ENCODE measurements at places on chromosomes 1 and 21.

DNA sequence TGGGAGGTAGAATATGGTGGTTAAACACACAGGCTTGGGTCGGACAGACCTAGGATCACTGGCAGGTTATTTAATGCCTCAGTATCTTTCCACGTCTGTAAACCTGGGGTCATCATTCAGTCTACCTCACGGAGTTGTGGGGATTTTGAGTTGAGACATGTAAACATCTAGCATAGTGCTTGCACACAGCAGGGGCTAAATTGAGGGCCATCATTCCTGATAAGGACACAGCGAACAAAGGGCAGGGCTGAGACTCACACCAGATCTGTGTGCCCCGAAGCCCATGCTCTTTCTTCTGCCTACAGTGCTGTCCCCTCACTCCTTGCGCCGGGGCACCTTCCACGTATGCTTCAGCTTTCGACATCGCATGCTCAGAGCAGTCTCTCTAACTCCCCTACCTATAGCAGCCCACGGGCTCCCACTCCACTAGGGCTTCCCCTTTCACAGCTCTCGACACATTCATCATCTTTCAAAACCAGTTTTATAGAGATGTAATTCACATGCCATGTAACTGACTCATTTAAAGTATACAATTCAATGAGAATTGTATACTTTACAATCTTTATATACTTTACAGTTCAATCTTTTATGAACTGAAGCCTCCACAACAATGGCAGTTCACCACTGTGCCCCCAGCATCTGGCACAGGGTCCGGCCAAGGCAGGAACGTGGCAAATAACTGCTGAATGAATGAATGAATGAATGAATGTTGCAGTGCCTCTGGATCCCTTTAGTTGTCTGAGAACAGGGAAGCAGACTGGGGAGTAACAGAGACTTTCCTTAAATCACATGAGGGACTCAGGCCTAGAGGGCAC is 48.0 kb downstream of the GPR161 start:
- DNase-seq = no peak

DNA sequence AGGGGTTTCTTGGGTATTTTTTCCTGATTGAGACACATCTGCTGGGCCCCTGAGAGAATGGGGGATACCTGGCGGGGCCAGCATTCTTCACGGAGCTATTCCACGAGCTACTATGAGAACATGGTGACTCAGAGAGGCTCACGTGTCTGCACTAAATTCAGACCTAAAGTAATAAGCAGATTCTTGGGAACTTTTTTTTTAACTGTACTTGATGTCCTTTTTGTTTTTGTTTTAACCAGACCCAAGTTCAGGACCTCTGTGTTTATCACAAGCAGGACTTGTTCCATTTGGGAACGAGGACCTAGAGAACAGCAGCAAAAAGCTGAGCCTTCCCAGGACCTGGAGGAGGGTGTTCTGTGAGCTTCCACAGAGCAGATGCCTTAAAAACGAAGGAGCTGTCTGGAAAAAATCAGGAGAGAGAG is 44.0 kb downstream of the EVA1C start:
- no peak for DNase-seq

- no peak for DNase-seq
Observed at GRCh38 chr1:185727726-185728125, 6.5 kb upstream of the HMCN1 start.

DNA sequence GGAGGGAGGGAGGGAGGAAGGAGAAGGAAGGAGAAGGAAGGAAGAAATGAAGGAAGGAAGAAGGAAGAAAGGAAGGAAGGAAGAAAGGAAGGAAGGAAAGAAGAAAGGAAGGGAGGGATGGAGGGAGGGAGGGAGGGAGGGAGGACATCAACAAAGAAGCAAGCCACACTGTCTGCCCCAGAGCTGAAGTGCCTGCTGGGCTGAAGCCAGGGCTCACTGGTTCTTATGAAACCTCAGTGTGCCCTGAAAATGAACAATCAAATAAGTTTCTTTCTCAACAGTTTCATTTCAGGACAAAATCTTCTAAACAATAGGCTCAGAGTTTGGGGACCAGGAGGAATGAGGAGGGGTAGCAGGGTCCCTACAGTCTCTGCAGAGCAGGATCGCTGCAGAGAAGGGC is 21.1 kb downstream of the ARHGEF19 start:
- DNase-seq = no peak

DNA sequence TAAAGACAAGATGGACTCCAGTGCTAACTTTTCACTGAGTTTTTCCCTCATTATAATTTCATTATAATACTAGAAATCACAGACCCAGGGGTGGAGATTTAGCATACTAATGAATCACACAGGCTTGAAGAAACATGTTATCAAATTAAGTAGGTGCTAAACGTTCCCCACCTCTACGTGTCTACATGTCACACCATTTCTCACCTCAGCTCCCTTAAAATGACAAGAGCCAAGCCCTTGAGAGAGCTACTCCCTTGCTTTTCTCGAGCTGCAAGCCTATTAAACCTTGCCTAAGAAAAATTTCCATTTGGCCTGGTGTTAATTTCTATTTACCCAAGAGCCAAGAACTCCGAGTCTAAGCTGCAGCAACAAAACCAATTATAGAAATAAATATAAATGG is 396.3 kb upstream of the NEGR1 start:
- no peak for DNase-seq

DNA sequence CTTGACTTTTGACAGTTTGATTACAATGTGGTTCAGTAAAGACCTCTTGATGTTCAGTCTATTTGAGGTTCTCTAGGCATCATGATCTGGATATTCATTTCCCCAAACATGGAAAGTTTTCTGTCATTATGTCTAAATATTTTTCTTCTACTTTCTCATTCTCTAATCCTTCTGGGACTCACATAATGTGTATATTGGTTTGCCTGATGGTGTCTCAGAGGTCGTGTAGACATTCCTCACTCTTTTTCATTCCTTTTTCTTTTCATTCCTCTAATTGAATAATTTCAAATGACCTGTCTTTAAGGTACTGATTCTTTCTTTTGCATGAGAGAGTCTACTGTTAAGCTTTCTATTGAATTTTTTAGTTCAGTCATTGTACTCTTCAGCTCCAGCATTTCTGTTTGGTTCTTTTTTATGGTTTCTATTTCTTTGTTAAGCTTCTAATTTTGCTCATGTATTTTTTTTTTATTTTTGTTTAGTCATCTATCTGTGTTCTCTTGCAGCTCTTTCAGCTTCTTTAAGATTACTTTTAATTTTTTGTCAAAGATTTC is 158.4 kb downstream of the GDAP2 start:
- DNase-seq = no peak

DNA sequence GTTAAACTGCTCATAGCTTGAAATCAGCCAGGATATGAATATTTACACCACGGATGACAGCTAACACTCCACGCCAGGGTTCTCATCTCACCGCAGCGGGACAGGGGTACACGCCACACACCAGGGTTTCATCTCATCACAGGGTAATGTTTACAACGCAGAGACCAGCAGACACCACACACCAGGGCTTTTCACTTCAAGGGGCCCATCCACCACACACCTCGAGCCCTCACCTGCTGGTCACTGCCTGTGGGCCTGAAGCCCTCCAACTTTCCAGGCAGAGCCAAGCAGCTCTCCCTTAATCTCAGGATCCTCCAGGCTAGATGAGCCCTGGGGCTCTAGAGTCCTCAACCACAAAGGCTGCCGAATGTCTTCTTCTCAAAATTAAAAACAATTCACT is 1.3 kb upstream of the KRTAP10-12 start:
- no peak for DNase-seq

DNA sequence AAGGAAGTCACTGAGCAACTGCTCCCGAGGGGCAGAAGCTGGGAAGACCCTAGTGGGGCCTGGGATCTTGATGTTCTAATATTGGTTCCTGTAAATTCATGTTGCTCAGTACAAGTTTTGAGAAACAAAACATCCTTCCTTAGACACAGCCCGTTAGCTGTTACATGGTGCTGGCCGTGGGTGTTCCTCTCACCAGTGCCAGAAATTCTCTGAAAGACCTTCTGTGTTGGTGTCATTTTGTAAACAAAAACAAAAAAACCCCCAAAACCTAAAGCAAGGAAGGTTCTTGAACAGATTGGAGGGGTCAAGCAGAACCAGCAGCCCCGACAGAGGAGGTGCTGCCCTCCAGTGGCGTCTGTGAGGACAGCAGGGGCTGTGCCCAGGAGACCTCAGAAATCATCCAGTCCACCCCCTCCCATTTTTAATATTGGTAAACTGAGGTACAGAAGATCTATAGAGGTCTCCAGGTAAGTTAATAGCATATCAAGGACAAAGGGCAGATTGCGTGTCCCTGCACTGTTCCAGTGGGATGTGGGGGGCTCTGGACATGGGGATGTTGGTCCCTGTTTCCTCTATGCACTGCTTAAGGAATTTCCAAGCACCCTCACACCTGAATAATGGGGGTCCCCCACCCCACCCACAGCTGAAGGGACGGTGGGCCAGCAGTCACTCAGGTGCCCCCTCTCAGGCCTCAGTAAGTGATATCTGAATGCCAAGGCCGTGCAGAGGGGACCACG is 38.2 kb downstream of the SLC2A7 start:
- peak; percentile 76 for DNase-seq

DNA sequence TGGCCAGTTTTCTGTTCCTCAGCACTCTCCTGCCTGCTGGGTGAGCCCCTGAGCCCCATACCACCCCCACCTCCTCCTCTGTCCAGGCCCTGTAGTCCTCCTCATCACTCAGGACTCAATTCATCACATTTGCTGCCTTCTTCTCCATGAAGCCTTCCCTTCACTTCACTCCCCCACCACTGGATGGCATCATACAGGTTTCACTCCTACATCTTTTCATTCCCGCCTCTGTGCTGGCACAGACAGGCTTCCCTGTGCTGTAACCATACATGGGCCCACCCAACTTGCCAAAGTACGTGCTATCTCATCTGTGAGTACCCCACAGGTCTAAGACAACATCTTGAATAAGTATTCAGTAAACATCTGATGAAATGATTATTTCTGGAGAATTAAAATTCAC is 56.9 kb downstream of the SLC45A1 start:
- DNase-seq = no peak

GRCh38 chr1:16607433-16607851 is 5.9 kb downstream of the NBPF1 start:
- no peak for DNase-seq

DNA sequence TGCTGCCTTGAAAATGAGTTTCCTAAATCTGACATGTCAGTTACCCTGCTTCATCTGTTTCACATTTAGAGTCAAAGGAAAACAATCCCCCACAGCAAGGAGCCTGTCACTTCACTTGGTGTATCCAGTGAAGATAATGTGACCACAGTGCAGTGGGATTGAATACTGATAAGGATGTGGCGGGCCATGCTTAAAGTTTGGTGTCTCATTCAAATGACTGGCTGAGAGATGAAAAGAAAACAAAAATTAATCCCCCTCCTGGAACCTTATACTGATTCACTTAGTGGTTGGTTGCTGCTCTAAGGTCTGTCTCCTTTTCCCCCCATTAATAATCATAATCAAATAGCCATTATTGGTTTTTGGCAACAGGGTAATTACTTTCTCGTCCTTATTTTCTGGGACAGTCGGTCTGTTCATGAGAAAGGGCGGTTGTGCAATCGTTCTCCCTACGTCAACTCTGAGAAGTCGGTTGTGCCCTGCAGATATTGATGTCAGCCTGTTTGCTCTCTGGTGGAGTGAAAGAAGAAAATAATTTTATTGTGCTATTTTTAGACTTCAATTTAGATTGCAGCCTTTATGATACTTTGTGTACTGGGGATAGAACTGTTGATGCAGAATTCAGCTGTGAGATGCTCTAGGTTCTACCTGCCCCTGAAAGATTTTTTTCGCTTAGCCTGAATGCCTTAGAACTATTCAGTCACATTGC is 360.2 kb downstream of the DISC1 start:
- DNase-seq = no peak

DNA sequence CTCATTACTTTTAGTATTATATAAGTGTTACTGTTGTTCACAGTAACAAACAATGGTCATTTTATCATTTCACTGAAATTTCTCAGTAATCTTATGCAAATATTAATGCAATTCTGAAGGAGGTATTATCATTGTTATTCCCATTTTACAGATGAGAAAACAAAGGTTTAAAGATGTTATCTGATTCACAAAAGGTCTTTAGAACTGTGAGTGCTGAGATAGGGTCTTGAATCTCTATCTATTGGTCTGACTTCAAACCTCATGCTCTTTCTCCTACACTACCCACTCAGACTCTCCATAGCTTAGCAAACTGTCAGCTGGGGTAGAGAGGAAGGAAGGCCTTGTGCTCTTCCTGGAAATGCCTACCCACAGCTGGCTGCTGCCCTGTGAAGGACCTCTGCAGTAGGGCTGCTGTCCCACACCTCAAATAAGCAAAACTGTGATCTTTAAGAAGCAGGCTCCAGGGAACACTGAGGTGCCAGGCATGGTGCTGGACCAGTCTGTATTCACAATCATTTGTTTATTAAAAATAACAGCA is 6.2 kb upstream of the OSCP1 start:
- DNase-seq = no peak

DNA sequence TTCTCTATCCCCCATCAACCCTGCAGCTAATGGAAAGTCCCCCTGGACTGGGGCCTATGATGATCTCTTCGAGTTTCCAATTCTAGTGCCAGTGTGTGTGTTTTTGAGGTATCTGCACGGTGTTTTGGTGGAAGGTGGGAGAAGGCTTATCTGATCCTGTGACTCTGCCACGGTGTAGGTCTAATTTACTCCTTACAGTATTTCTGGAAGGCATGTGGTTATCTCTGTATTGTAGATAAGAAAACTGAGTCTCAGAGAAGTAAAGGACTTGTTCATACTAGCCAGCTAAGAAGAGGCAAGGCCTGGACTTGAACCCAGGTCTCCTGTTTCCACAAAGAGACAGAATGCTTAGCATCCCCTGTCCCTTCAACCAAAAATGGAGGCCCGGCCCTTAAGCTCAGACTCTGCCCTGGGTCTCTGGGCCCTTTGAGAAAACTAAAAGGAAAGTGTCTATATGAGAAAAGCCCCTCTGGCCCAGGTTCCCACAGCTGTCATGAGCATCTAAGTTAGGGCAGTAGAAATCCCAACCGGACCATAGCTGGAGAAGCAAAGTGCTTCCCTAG is 20.3 kb downstream of the RIMS3 start:
- no peak for DNase-seq

- no peak for DNase-seq
Observed at GRCh38 chr21:46152927-46153246, 2.5 kb downstream of the FTCD start.
